ENCODE measurements at places on chromosomes 2 and 18.
A peak's percentile ranks its signal among the peaks of the same experiment; 100 is the strongest.

- no peak for DNase-seq
These were observed 72.3 kb downstream of the AFF3 start for GRCh38 chr2:100070078-100070477.

GRCh38 chr2:157061799-157062198 is 195.7 kb upstream of the GALNT5 start:
- DNase-seq = no peak

DNA sequence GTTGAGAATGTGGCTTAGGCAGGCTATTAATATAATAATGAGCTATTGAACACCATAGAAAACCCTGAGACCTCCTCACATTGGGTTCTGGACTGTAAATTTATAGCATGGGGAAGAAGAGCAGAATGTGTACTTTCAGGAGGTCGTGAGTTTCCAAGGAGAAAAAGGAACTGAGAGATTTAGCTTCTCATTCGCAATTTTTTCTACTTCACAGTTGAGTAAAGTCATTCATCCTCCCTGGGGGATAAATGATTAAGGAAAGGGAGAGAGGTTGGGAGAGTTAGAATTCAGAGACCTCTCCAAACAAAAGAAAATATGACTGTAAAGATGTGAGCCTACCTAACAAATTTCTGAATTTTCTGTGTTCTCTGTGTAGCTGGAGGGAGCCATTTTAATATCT is 205.8 kb upstream of the CYRIA start:
- no peak for DNase-seq

GRCh38 chr18:23761941-23762340 is 72.7 kb downstream of the LAMA3 start:
- DNase-seq = no peak

- DNase-seq = no peak
These were observed 70.2 kb downstream of the SPATS2L start for GRCh38 chr2:200376513-200377354.

DNA sequence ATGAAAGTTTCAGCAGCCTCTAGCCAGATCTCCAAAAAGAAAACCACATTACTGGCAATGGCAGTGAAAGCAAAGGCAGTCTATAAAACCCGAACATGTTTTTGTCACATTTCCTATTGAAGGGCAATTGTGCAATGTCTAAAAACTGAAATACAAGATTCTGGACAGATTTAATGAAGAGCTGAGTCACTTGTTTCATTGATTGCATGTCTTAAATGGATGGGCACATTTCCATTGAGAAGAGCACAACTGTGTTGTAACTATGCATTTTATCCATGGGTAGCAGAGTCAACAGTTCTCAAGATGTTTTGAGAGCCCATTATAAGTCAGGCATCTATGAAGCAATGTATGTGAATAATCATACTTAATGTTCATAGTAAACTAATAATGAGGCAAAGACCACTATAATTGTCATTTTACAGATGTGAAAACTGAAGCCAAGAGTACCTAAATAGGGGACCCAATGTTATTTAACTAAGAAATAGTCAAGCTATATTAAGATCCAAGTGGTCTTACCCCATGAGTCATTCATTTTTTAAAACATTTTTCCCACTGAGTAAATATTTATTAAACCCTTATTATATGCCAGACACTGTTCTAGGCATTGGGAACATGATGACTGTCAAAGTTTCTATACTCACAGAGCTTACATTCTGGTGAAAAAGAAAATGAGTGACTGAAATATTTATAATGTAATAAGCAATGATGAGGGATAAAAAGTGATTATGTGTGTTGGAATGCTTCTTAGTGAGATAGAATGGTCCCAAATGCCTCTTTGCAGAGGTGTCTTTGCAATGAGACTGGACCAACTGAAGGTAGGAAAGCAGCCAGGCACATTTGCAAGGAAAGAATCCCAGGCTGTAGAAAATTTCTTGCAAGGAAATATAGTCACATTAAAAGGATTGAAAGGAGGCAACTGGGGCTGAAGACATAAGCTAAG is 818.9 kb upstream of the ACVR2A start:
- DNase-seq = no peak

DNA sequence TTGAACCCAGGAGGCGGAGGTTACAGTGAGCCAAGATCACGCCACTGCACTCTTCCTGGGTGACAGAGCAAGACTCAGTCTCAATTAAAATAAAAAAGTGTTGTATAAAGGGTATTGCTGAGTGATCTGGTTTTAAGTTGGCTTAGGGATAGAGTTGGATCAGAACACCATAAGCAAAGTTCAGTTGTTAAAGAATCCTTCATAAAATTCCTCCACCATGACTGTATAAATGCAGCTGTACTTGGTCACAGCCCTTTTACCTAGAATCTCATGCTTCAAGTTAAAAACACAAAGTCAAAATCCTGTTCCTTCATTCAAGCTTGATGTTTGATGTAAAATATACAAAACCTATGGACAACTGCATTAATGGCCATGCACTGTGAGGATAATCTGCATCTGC is 33.4 kb upstream of the PNO1 start:
- DNase-seq = peak; percentile 26

GRCh38 chr2:101418460-101419095 is 31.3 kb upstream of the CREG2 start:
- DNase-seq = no peak

- peak; percentile 51 for DNase-seq
These were observed 498.2 kb upstream of the PIK3C3 start for GRCh38 chr18:41456831-41457230.

GRCh38 chr18:48933578-48934414 is 17.0 kb downstream of the SMAD7 start:
- DNase-seq = no peak

GRCh38 chr2:58767828-58768714 is 526.9 kb upstream of the FANCL start:
- no peak for DNase-seq

- DNase-seq = no peak
These were observed 41.7 kb upstream of the IMP4 start for GRCh38 chr2:130300970-130301348.

DNA sequence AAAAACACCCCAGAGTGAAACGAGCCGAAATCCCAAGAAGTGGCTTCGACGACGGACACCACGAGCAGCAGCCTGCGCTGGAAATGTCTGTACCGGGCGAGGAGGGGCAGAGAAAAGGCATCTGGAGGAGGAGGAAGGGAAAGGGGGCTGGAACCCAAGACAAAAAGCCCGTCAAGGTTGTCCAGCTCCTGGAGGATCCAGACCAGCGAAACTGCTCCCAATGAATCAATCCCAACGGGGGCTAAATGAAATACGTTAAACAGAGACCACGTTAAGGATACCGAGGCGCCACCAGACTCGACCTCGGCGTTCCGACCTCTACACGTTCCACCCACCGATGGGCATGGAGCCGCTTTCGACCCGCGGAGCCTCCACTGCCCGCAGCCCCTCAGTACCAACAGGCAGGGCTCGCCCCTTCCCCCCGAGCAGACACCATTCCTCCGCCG is 400 bp downstream of the CCDC88A start:
- DNase-seq = peak; percentile 63

GRCh38 chr2:174083843-174084458 is 118.8 kb upstream of the SP3 start:
- DNase-seq = no peak

- peak; percentile 52 for DNase-seq
These were observed 1.3 kb upstream of the GREB1 start for GRCh38 chr2:11532416-11533055.

DNA sequence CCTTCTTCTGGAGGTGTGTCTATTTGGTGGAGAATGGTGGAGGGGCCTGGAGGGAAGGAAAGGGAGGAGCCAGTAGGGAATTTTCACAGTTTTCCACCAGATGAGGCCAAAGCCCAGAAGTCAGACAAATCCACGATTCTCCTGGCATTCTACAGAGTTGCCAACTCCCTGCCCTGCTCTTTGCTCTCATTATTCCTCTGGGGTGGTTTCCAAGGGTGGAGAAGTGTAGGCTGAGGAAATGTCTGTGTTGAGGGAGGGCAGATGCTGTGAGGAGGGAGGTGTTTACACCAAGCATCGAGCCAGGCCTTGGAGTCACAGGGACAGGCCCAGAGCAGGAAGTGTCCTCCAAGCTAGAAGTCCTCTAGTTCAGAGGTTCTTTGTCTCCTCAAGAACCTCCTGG is 124.1 kb upstream of the LGALSL start:
- no peak for DNase-seq

GRCh38 chr2:3287896-3288295 is 89.7 kb downstream of the EIPR1 start:
- no peak for DNase-seq

DNA sequence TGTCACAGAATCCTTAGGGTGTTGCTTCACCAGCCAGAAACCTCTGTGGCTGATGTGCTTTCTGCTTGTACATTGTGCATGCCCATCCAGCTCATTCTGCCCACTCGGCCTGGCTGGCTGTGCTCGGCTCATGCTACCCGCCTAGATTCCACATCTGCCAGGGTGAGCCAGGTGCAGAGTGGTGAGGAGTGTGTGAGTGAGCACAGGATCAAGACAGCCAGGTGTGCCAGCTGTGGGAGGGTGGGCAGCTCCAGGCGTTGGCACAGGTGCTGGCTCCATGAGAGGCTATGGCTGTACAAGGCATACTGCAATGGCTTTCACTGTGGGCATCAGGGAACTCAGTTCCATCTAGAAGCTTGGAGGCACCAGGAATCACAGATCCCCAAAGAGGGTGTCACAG is 1321.8 kb upstream of the CRIM1 start:
- no peak for DNase-seq

- DNase-seq = no peak
These were observed 6.0 kb upstream of the SYT4 start for GRCh38 chr18:43283299-43283698.

- DNase-seq = no peak
These were observed 97.6 kb downstream of the POLE4 start for GRCh38 chr2:75055820-75056675.

- DNase-seq = peak; percentile 99
These were observed 100.2 kb downstream of the TWIST2 start for GRCh38 chr2:238947920-238948710.

GRCh38 chr2:6986912-6987361 is 69.7 kb downstream of the RNF144A start:
- DNase-seq = no peak

GRCh38 chr2:237533668-237534161 is 32.7 kb upstream of the PRLH start:
- peak; percentile 55 for DNase-seq

DNA sequence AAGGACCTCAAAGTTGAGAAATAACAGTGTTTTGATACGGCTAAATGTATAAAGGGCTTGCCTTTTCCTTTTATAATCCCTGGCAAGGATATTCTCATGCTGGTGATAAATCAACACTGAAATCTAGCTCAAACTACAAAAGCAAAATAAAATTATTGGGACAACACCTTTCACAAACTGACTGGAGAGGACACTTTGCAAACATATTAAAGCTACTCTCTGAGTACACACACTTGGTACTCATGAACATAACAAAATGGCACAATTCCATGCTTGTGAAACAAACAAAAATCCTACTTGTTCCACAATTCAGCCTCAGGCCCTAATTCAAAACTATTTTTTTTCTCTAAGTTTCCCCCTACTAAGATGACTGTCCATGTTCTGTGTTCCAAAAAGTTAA is 305.8 kb downstream of the ETAA1 start:
- DNase-seq = no peak

DNA sequence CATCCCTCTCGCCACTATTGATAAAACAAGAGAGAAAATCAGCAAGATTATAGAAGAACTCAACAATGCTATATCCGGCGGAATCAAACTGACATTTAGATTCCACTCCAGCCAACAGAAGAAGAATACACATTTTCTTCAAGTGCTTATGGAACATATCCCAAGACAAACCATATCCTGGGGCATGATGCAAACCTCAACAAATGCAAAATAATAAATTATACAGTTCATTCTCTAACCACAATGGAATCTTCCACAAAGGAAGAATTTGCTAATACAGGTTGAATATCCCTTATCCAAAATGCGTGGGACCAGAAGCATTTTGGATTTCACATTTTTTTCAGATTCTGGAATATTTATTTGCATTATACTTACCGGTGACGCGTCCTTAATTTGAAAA is 51.4 kb upstream of the YPEL5 start:
- DNase-seq = no peak

DNA sequence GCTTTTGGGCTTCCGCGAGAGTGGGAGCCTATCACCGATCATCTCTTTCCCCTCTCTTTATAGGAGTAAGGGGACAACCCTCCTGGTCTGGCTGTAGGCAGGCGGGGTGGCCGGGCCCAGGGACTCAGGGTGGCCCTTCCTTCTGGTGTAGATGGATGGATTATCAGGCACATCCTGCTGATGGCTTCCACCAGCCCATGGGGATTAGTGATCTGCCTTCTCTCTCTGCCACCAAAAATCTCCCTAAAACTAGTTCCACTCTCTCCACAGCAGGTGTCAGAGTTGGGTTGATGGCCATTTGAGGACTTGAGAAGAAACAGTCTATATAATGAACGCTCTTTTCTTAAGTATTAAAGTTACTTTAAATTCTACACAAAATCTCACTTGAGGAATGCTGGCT is 37.4 kb downstream of the NCK2 start:
- DNase-seq = no peak

GRCh38 chr2:69693059-69693774 is 48.7 kb upstream of the ANXA4 start:
- DNase-seq = no peak

- no peak for DNase-seq
These were observed 43.3 kb upstream of the CYP20A1 start for GRCh38 chr2:203195331-203196036.

GRCh38 chr18:59833785-59834184 is 66.0 kb upstream of the PMAIP1 start:
- DNase-seq = no peak
